Islet precursor cell (in vitro differentiated cells): ENCODE measurements at places on chromosomes 7 and 10.

DNA sequence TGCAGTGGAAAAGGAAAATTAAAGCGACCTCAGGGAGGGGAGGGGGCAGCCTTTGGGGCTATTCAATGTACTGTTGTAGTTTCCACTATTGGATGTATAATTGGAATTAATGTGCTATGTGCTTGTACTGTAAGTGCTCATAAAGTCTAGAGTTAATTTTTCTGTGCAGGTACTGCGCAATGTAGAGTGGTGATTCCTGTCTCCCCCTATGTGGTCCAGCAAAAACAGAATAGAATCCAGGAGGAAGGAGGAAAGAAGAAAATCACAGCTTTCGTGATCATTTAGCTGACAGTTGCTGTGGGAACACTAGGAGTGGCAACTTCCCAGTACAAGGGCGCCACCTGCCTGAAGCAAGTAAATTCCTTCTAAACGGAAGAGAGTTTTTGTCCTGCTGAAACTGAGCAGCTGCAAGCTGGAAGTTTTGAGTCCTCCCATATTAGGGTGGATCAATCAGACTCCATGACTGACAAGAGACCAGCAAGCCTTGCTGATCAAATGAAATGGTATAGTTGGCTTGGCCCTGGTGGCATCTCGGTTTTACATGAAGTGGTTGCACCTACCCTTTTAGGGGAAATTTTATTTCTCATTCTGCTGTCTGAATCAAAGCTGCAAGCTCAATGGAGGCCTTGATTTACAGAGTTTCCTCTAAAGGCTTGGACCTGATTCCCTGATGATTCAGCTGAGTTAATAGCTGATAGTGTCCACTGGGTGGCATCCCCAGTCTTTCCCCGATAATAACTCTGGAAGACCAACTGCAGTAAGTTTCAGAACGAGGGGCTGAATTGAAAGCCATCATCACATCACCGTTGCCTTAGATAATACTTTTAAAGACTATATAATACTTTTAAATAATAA is 299.8 kb downstream of the HGF start:
- peak; percentile 82 for DNase-seq

GRCh38 chr7:111012799-111013675 is 77.9 kb upstream of the LRRN3 start:
- no peak for DNase-seq

DNA sequence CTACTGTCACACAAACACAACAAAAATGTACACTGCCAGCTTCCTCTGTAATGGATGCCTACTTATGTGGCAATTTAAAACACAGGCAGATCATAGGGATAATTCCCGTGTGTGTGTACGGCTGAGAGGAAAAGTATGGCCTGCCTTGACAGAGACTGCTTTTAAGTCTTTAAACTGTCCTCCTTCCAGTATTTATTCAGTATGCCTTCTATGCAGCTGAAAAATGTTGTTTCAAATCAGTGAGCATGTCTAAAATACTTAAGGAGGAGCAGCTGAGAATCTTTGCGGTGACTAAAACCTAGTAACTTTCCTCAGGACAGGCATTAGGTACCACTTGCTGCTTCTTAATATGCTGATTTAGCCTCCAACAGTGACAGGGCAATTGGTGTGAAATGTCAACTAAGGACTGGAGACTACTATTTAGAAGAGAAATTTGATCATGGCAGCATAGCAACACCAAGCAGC is 126.3 kb downstream of the CACNA2D1 start:
- DNase-seq, result no peak

- DNase-seq, result no peak
These were observed 19.5 kb downstream of the CACUL1 start for GRCh38 chr10:118735294-118735693.

GRCh38 chr10:35453855-35454532 is 117.7 kb downstream of the CCNY start:
- DNase-seq, result no peak

GRCh38 chr7:81687062-81687461 is 82.8 kb downstream of the HGF start:
- no peak for DNase-seq

- DNase-seq, result peak; percentile 20
These were observed 158.8 kb downstream of the CAMK1D start for GRCh38 chr10:12508165-12508564.

- no peak for DNase-seq
These were observed 79.3 kb upstream of the AFAP1L2 start for GRCh38 chr10:114483575-114483974.

DNA sequence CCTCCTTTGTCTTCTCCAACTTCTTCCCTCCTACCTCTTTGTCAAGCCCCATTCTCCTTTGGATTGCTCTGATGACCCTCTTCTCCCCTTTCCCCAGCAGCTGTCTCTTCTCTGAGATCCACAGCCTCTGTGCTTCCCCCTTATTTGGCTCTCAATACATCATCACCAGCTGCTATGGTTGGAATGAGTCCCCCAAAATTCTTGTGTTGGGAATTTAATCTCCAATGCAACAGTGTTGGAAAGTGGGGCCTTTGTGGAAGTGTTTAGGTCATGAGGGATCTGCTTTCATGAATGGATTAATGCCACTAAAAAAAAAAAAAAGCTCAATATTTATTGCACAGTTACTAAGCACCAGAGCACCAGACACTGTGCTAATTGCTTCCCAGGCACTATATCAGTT is 39.2 kb upstream of the FRMD4A start:
- peak; percentile 4 for DNase-seq

- DNase-seq, result peak; percentile 83
These were observed 21.8 kb upstream of the AKR1B1 start for GRCh38 chr7:134480730-134481129.

- DNase-seq, result no peak
These were observed 16.2 kb downstream of the ARHGAP21 start for GRCh38 chr10:24707445-24707844.

GRCh38 chr7:47937711-47938573 is 10.3 kb downstream of the PKD1L1 start:
- no peak for DNase-seq

GRCh38 chr10:62788861-62789467 is 15.6 kb upstream of the ADO start:
- no peak for DNase-seq

- peak; percentile 16 for DNase-seq
These were observed 20.6 kb downstream of the ZNF777 start for GRCh38 chr7:149440222-149440621.

DNA sequence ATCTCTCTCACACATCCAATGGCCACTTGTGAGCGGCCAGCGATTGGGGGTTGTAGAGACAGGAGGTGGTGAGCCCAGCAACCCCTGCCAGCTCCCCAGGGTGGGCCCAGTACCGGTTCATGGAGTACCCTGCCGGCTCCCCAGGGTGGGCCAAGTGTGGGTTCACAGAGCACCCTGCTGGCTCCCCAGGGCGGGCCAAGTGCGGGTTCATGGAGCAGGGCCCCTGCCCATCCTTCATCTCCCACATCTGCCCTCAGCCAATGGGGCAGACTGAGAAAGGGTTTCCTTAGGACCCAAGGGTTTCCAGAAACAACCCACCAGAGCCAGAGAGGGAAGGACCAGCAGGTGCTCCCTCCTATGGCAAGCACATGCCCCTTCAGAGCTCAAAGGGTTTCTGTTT is 21.4 kb upstream of the SLIT1 start:
- DNase-seq, result no peak

- no peak for DNase-seq
These were observed 442.3 kb upstream of the PFKP start for GRCh38 chr10:2625094-2625493.
